AG04449 (cell line): ENCODE measurements at places on chromosomes 7 and 10.

DNA sequence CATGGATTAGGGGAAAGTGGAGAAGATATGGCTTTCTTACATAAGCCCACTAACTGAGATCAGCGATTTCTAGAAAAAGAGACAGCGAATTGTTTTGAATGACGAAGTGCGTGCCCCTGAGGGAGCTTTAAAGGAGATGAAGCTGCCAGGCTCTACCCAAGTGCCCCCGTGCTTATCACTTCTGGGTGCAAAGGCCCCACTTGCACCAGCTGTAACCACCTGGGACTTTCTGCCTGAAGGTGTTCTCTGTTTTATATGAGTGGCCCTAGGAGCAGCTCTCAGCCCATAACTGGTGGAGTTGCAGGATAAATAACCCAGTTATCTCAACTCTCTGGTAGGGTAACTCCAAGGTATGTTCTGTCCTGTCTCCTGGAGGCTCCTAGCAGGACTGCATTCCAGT, 20.4 kb upstream of the CARD11 start:
- DNase-seq, result no peak

DNA sequence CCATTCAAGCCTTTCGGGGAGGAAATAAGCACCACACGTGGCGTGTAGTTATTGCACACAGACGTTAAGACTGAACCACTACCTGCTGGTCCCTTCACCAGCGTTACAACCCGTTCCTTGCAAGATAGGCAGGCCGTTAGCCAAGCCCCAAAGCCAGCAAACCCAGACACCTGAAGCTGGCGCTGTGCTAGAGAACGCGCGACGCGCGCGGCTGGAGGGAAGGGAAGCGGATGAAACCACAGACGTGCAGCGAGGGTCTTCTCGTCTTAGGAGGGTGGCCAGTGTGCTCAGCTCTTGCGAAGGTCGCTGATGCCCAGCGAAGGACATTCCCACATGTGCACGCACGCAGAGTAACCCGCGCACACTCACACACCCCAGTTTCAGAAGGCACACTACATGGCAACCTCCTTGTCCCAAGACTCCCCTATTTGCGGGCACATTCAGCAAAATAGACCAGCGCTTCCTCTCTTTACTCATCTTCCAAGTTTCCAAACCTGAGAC, 980 bp downstream of the TMEM26 start:
- DNase-seq, result no peak

DNA sequence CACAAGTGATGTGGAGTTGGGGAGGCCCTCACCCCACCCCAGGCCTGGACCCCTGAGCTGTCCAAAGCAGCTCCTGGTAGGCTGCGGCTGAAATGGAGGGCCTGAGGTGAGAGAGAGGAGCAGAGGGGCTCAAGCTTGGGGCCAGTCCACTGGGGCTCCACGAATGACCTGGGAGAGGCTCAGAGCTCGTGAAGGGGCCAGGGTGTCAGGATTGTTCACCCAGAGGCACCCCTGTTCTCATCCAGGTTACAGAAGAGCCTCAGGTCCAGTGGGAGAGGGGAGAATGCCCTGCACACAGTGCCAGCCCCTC, 102.2 kb upstream of the RET start:
- no peak for DNase-seq

DNA sequence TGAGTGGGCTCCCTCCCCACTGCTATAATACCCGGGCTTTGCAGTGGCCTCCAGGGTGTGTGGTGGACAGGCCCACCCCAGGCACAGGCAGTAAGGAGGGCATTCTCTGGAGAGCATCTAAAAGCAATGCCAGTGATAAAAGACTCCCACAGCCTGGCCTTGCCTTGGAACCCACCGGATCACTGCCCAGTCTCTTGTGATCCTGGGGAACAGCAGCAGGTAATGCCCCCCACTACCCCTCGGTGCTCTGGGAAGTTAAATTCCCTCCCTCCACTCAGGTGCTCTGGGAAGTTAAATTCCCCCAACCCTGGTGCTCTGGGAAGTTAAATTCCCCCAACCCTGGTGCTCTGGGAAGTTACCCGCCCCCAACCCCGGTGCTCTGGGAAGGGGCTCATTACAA, 565.2 kb downstream of the TCERG1L start:
- no peak for DNase-seq

DNA sequence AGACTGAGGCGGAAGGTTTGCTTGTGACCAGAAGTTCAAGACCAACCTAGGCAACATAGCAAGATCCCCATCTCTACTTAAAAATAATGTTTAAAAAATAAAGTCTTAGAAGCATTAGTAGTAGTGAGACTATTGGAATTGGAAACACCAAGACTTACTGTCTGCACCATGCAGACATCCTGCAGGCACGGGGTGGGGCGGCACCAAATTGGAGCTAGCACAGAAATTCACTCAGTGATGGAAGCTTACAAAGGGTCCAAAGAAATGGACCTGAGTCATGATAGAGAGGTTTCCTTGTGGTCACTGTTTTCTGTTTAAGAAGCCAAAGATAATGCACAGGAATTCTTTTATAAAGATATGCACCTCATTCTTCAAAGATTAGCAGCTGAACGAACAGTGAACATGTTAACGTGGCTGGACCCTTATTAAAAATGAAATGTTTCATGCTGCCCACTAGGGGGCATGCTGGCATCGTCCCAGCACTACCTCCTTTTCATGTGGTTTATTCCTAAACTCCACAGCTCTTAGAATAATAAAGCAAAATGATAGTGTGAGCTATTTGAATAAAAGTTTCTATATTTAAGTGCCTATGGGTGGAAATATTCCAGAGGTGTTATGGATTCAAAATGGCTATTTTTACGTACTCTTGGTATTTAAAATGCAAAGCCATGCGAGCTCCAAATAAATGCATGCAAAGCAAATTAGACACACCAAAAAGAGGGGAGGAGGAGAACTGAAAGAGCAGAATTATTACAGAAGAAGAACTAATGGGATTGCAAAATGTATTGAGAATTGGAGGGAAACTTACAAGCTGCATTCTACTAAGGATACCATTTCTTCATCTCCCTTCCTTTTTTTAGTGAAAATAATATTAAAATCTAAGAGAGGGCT, 28.6 kb downstream of the PDSS1 start:
- DNase-seq, result no peak
